NCI-H1436 treated with DMSO at 0.1 percent for 48 hours (cell line): ENCODE measurements at places on chromosomes 1 and 21.

DNA sequence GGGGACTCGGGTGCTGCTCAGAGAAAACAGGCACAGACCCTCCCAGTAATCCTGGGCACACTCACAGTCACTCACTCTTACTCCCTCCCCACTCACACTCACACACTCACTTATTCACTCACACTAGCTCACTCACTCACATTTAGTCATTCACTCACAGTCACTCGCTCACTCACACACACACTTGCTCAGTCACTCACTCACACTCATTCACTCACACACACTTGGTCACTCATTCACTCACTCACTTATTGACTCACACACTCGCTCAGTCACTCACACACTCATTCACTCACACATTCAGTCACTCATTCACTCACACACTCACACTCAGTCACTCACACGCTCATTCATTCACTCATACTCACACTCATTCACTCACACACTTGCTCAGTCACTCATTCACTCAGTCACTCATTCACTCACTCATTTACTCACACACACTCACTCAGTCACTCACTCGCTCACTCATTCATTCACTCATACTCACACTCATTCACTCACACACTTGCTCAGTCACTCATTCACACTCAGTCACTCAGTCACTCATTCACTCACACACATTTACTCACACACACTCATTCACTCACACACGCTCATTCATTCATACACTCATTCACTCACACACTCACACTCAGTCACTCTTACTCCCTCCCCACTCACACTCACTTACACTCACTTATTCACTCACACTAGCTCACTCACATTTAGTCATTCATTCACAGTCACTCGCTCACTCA, 164.2 kb upstream of the C1orf174 start:
- no peak for DNase-seq

GRCh38 chr1:223153177-223154119, 10.4 kb upstream of the TLR5 start:
- DNase-seq, result peak; percentile 4

- DNase-seq, result no peak
Measured at GRCh38 chr21:16455978-16456377, 726.2 kb downstream of the USP25 start.

DNA sequence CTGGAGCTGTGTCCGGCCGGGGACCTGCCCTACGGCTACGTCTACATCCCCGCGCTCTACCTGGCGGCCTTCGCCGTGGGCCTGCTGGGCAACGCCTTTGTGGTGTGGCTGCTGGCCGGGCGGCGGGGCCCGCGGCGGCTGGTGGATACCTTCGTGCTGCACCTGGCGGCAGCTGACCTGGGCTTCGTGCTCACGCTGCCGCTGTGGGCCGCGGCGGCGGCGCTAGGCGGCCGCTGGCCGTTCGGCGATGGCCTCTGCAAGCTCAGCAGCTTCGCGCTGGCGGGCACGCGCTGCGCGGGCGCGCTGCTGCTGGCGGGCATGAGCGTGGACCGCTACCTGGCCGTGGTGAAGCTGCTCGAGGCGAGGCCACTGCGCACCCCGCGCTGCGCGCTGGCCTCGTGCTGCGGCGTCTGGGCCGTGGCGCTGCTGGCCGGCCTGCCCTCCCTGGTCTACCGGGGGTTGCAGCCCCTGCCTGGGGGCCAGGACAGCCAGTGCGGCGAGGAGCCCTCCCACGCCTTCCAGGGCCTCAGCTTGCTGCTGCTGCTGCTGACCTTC, 412 bp downstream of the GPR25 start:
- no peak for DNase-seq

- DNase-seq, result no peak
Measured at GRCh38 chr1:172671591-172671990, 12.7 kb downstream of the FASLG start.

- DNase-seq, result no peak
Measured at GRCh38 chr1:232751393-232752140, 53.6 kb upstream of the MAP10 start.

GRCh38 chr21:40976198-40977109, 129.5 kb upstream of the DSCAM start:
- DNase-seq, result no peak

- no peak for DNase-seq
Measured at GRCh38 chr1:178752891-178753290, 27.8 kb downstream of the RALGPS2 start.

DNA sequence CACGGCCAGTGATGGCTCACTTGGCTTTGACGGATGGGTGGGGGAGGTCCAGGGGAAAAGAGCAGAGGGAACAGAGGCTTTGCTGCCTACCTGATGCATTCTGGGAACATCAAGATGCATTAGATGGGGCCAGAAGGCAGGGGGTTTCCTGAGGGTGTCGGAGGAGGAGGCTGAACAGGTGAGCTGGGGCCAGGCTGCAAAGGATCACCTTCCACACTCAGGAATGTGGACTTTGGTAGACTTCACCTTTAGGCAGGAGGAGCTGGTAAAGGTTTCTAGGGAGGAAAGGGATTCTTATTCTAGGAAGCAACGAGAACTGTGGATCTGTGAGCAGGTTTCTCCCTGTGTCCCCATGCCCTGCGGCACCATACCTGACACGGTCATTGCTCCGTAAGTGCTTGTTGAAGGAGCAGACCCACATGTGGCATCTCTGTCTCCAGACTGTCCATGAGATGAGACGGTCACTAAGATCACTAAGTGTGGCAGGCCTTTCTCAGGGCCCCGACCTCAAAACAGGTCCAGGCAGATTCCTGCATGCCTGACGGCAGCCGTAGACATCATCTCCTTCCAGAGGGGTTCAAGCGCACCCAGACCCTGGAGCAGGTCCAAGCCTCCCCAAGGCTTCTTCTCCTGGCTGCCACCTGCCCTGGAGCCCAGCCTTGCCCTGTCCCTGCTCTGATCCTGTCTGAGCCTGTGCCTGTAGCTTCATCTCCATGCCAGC, 89.1 kb upstream of the SLC25A33 start:
- DNase-seq, result no peak
